ENCODE measurements at places on chromosomes 5 and 9. TPM values are rescaled to one million over a fixed set of nuclear protein-coding genes. Genes with fewer than 3 reads are reported as not detected.
A peak's percentile ranks its signal among the peaks of the same experiment; 100 is the strongest.

NPR3 gene
- polyA plus RNA-seq, result 0.18 TPM

SAPCD2 gene
- 0.27 TPM for polyA plus RNA-seq

DNA sequence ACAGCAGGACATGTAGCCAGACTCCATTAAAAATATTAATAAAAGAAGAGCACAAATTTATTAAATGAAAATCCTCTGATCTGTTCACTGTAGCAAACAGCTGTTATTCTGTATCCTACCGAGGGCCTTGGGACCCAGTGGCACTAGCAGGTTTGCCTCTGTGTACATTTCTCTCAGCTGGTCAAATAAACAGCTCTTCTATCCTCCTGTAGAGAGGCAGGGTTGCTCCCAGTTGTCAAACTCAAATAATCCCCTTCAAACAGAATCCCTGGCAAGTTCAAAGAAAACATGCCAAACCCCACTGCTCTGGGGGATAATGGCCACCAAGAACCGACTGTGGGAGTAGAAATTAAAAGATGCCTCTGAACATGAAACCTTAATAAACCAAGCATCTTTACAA, 1262.0 kb upstream of the DMAC1 start:
- no peaks in the 10 kb centered on the region for H3K36me3 ChIP-seq
- H3K27me3 ChIP-seq, result no peaks in the 10 kb centered on the region
- no peaks in the 10 kb centered on the region for H3K4me1 ChIP-seq
- no peak overlapping the region for H3K27ac ChIP-seq

DNA sequence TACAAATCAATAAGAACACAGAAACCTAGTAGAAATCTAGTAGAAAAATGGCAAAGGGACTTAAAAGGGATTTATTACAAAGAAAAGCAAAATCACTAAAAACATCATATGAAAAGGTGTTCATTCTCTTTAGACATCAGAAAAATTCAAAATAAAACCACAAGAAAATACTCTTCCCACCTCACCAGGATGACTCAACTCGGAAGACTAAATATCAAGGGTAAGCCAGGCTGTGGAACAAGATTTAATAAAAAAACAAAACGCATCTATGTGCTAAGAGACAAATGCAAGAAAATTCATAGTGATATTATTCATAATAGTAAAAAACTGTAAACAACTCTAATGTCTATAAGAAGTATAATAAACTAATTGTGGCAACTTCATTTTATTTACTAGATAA, 181.6 kb upstream of the GHR start:
- no peak for DNase-seq
- H3K36me3 ChIP-seq, result no peaks in the 10 kb centered on the region
- no peak overlapping the region for H3K27ac ChIP-seq
- H3K4me3 ChIP-seq, result no peak overlapping the region

GRCh38 chr5:132067451-132067850, 6.1 kb upstream of the CSF2 start:
- peaks cover 7% of the 10 kb centered on the region for H3K4me1 ChIP-seq
- no peak overlapping the region for H3K27ac ChIP-seq
- no peaks in the 10 kb centered on the region for H3K27me3 ChIP-seq
- no peak overlapping the region for H3K4me3 ChIP-seq

DNA sequence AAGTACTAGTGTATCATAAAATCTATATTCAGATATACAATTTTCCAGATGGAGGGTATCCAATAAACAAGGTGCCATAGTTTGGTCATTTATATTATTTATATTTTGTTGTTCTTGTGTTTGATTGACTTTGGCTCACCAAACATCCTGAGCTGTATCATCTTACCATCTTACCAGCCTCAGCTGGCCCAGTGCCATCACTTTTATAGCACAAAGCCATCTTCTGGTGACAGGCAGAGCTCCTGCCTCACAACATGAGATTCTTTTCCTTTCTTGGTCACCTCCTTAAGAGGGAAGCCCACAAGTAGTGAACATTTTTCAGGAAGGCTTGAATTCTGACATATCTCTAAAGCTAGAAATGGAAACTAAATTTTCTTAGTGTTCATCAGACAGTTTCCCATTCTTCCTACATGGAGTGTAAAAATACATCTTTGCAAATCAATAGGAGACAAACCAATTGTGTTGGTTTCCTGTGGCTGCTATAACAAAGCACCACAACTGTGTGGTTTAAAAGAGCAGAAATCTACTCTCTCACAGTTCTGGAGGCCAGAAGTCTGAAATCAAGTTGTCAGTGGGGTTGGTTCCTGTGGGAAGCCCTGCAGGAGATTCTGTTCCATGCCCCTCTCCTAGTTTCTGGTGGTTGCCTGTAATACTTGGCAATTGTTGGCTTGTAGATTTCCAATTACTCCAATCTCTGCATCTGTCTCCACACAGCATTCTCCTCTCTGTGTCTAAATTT, 341.8 kb downstream of the MAN2A1 start:
- H3K36me3 ChIP-seq, result peaks cover 3% of the 10 kb centered on the region
- peak; percentile 13 for DNase-seq
- H3K27me3 ChIP-seq, result no peaks in the 10 kb centered on the region
- peaks cover 18% of the 10 kb centered on the region for H3K4me1 ChIP-seq
- H3K27ac ChIP-seq, result no peak overlapping the region

DNA sequence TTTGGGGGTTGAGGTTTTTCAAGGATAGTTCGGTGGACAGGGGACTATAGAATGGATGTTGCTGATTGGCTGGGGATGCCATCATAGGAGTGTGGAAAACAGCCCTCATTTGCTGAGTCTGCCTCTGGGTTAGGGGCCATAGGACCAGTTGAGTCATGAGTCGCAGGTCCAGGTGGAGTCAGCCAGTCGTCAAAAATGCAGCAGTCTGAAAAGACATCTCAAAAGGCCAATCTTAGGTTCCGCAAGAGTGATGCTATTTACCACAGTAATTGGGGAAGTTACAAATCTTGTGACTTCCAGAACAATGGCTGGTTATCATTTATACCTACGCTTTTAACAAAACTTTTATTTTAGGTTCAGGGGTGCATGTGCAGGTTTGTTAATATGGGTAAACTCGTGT, 276.0 kb upstream of the DMRT1 start:
- no peak overlapping the region for H3K4me3 ChIP-seq
- no peaks in the 10 kb centered on the region for H3K27me3 ChIP-seq

LRRC70 gene
- 0.60 TPM for polyA plus RNA-seq

- peaks cover 40% of the 10 kb centered on the region for H3K4me1 ChIP-seq
- H3K4me3 ChIP-seq, result peak overlapping the region; percentile 77
- no peaks in the 10 kb centered on the region for H3K36me3 ChIP-seq
- DNase-seq, result peak; percentile 42
- H3K27ac ChIP-seq, result peak overlapping the region; percentile 96
These were observed 78.8 kb downstream of the F2RL2 start for GRCh38 chr5:76544268-76544926.

- H3K36me3 ChIP-seq, result no peaks in the 10 kb centered on the region
- H3K4me1 ChIP-seq, result no peaks in the 10 kb centered on the region
- H3K27me3 ChIP-seq, result no peaks in the 10 kb centered on the region
- no peak overlapping the region for H3K27ac ChIP-seq
These were observed 8.0 kb upstream of the PCA3 start for GRCh38 chr9:76756268-76756640.

PCDHB12 gene
- polyA plus RNA-seq, result not detected

PCDHGB5 gene
- 0.24 TPM for polyA plus RNA-seq

OGN gene
- 0.08 TPM for polyA plus RNA-seq

PIP5KL1 gene
- polyA plus RNA-seq, result not detected
